ENCODE measurements at places on chromosomes 3 and 15.

DNA sequence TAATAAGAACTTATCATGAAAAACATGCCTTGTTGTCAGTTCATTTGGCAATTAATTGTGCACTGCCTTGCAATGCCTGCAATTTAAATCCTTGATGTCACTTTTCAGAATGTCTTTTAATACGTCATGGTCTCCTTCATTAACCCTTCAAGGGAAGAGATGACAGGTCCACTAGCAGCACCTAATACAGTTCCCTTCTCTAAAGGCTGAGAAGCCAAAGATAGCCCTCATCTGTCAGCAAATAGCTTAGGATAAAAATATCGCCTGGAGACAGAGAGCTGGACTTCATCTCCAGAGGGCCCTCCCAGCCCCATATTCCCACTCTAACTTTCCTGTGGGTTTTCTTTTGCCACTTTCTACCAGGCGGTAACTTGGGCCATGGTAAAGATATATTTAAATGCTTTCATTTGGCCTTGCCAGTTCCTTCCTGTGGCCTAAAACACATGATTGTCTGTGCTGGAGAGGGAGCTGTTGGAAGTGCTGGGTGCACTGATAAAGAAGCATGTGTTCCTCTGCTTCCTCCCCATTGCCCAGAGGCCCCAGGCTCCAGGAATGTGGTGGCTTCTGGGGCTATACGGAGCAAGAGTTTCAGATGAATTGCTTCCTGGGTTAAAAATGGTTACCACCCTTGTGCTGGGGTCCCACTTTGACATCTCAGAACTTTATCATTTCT is 76.3 kb upstream of the UMPS start:
- no peak for DNase-seq

GRCh38 chr3:105399062-105399461 is 32.4 kb downstream of the ALCAM start:
- no peak for DNase-seq

DNA sequence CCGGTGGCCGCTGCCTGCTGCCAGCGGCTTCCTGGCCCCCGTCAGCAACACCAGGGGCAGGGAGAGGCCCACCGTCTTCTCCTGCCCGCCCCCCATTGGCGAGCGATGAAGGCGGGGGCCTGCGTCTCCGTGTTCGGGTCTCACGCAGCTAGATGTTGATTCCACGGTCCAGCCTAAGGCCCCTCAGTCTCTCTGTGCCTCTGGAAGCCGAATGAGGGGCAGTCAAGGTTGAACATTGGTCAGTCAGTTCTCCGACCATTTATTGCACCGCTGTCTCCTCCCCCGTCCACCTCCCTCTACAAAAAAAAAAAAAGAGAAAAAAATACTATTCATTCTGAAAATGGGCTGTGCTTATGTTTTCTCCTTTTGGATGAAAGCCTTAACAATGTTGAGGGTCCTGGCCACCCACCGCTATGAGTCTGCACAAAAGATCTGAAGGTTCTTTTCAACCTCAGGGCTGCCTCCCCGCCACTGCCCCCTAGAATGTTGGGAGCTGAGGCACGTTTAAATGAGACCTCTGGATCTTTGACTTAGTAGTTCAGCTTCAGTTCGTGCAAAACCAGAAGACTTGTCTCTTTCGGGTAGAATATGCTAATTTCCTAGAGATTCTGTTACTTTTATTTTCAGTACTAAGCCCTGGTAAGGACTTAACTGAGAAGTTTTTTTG is 736 bp downstream of the IREB2 start:
- DNase-seq = no peak

DNA sequence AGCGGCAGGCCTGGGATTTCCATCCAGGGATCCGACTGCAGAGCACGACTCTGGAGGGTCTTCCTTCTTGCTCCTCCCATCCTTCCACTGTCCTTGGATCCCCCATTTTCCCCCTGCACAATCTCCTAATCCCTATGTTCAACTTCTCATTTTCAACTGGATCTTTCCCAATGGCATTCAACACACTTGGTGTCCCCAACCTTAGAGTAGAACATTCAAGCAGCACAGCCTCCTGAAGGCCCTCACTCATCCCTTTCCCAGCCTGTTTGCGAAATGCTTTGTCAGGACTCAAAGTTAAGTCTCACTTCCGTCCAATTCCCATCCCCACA is 32.3 kb downstream of the RPN1 start:
- DNase-seq = no peak

- DNase-seq = no peak
Observed at GRCh38 chr15:59029554-59029953, 42.1 kb downstream of the RNF111 start.

DNA sequence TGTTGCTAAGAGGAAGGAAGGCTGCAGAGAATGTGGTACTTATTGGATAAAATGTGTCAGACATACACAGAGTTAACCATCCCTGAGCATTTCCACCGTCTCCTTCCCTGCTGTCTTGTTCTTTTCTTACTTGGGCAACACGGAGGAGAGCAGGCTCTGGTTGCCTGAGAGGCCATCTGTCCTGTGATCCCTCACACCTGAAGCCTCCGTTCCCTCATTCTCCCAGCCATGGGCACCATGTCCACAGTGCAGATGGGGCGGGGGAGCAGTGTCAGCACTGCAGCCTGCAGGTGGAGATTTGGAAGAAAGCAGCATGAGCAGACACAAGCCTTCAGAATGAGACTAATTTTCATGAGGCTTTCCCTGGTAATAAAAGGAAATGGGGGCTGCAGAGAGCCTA is 133.7 kb downstream of the CHCHD6 start:
- DNase-seq = no peak

- DNase-seq = no peak
Observed at GRCh38 chr3:105580296-105580965, 213.7 kb downstream of the ALCAM start.

DNA sequence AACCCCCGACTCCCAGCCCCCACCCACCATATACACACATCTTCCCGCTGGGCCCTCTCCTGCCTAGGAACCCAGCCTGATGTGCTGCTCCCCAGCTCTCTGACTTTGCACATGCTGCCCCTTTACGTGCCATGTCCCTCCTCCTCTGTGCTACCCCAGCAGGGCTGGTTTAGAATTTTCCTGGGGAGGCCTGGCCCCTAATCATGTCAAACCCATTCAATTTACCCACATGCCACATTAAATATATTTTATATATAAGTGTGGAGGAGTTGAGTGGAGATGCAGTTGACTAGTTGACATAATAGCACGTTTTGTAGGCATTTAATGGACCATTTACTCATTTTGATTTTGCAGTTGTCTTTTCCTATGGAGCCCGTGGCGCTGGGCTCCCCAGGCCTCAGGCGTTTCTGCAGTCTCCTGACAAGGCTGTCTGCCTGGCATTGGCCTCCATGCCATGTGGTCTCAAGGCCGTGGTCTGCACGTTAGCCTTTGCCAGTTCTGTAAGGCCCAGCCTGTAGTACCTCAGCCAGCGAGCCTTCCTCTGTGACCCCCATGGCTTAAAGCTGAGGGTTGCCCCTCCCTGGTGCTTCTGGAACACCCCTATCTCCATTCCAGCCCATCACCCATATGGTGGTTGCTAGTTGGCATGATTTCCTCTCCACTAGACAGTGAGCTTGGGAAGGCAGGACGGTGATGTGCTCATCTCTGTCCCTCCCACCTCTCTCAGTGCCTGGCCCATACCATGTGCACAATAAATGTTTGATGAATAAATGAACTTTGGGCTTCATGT is 155.8 kb downstream of the TLE3 start:
- DNase-seq = no peak

GRCh38 chr3:24052446-24052845 is 107.4 kb downstream of the NR1D2 start:
- no peak for DNase-seq

GRCh38 chr3:122356402-122356801 is 26.6 kb downstream of the MIX23 start:
- DNase-seq = no peak

- DNase-seq = no peak
Observed at GRCh38 chr15:40806672-40807027, 239 bp upstream of the ZFYVE19 start.
